ENCODE measurements at places on chromosomes 12 and 14.

- DNase-seq, result peak; percentile 41
Observed at GRCh38 chr14:65206448-65207096, 104.3 kb upstream of the MAX start.

DNA sequence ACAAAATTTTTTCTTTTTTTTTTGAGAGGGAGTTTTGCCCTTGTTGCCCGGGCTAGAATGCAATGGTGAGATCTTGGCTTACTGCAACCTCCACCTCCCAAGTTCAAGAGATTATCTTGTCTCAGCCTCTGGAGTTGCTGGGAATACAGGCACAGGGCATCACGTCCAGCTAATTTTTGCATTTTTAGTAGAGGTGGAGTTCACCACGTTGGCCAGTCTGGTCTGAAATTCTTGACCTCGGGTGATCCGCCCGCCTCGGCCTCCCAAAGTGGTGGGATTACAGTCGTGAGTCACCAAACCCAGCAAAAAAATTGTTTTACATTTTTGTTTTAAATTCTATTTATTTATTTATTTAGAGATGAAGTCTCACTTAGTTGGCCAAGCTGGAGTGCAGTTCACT, 4.7 kb upstream of the SLC2A14 start:
- peak; percentile 39 for DNase-seq

- DNase-seq, result no peak
Observed at GRCh38 chr14:33259764-33260163, 321.1 kb downstream of the NPAS3 start.

GRCh38 chr12:130640901-130641300, 75.2 kb downstream of the RIMBP2 start:
- no peak for DNase-seq

DNA sequence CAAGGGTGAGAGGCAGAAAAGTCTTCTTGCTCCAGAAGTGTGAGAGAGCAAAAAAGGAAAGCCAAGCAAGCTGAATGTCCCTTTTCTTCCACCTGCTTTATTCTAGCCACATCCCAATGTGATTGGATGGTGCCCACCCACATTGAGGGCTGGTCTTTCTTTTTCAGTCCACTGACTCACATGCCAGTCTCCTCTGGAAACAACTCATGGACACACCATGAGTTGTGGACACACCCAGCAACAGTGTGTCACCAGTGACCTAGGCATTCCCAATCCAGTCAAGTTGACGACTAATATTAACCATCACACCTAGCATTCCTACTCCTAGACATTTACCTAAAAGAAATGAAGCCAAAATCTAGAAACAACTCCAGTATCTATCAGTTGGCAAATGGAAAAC, 7.2 kb upstream of the DICER1 start:
- DNase-seq, result no peak

DNA sequence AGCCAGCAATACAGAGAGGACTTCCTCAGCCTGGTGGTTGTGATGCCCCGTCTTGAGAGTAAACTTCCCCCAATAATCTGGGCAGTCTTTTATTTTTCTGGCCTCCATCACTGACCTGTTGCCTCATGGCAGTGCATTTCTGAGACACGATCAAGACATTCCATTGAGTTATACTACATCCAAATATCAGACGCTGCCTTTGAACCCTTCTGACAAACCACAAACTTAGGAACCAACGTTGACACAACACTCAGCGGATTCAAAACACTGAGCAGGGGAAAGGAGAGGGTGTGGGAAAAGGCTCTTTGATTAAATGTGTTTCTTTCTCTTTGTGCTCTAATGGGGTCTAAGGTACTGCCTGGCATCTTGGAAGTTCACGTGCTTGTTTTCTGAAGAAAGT, 100.7 kb upstream of the TBX5 start:
- no peak for DNase-seq

- DNase-seq, result peak; percentile 47
Observed at GRCh38 chr12:6620137-6620884, 13.1 kb upstream of the CHD4 start.

DNA sequence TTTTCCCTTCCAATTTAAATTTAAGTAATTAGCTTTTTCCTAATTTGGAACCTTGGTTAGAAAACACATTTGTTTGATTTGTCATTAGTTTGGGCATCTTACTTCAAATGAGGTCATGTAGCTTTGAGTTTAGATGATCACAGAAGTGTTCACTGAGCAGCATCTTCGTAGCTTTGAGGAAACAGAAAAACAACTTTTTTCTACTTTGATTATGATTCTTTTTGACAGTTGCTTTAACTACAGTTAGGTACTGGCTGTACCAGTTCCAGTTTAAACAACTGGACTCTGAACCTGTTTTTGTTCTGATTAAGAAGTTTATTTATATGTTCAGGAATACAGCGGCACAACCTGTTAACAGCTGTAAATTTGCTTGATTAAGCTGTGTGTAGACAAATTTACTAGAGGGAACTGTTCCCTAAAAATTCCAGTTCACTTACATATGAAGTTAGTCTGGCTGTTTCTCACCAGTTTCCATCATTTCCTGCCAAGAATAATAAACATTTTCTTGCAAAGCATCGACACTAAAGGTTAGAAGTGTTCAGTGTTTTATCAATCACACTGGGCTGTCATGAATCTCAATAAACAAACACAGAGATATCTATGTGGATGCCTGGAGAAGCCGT, 191.9 kb downstream of the RAD51B start:
- DNase-seq, result no peak

- DNase-seq, result no peak
Observed at GRCh38 chr12:112971248-112971647, 7.1 kb upstream of the OAS2 start.

GRCh38 chr14:104981699-104982541, 3.7 kb upstream of the CLBA1 start:
- no peak for DNase-seq

GRCh38 chr12:89160716-89161123, 191.6 kb downstream of the DUSP6 start:
- DNase-seq, result peak; percentile 91

DNA sequence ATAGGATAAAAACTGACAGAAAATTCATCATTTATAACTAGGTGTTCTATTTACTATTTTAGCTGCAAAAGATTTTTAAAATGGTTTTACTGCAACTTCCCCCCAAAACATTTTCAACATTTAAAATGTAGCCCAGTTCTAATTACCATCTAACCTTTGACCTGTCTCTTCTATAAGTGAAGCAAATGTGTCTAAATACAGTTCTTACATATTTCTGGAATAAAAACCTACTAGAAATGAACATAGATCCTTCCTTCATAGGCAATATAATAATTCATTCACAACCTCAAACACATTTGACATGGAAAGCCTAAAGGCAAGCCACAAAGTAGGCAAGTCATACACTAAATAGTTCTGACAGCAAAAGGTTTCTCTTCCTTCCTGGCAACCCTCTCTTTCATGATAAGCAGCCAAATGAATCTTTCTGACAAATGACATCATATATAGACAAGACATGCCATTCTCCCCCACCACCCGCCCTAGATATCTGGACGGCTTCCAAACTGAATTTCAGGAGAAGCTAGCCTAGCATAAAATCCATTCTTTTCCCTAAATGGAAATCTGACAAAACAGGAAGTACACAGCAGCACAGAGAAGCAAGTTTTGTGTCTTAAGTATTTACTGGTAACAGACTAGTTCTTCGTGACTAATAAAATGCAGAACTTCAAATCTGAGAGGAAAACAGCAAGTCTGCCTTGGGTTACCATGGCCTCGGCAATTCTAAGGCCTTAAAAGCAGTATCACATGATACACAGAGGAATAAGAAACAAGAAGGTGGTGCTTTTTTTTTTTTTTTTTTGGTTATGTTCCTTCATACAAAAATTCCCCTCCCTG, 17.2 kb upstream of the ARID4A start:
- DNase-seq, result peak; percentile 99

GRCh38 chr14:50783563-50783962, 47.4 kb downstream of the NIN start:
- DNase-seq, result no peak

GRCh38 chr12:1855241-1855640, 34.9 kb downstream of the LRTM2 start:
- DNase-seq, result peak; percentile 19

DNA sequence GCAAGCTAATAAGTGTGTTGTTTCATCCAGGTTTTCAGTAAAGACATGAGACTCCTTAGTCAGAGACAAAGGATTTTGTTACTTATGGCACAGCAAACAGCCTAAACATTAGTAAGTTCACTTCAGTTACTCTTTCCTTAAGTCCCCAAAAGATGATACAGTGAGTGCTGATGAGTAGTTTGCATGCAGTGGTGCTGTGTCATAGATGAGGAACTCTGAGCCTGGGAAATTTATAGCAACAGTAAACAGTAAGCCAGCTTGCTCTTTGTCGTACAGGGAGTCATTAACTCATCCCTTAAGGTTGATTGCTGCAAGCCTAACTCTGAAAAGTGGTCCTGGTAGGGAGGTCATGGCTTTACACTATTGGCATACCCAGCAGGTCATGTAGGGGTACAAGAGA, 208.6 kb upstream of the OR4E1 start:
- DNase-seq, result peak; percentile 26

DNA sequence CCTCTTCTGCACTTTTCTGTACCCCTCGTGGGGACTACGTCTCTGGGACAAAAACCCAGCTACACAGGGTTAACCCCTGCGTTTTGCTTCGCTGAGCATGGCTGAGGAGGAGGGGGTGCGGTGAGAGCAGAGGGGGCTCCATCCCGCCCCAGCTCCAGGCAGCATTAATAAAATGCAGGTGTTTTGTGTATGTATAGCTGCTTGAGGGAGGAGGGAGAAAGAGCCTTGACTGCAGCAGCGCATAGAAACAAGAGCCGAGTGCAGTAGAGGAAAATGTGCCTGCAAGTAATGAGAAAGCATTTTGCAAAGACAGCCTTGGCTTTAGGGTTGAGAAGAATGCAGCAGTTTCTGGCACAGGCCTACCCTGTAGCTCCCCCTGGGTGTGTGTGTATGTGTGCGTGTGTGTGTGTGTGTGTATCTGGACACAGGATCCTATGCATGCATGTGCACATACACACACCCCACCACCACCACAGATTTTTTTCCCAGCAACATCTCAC, 103.9 kb downstream of the ZFP36L1 start:
- peak; percentile 73 for DNase-seq

GRCh38 chr12:101110866-101111265, 99.2 kb downstream of the SLC5A8 start:
- no peak for DNase-seq

DNA sequence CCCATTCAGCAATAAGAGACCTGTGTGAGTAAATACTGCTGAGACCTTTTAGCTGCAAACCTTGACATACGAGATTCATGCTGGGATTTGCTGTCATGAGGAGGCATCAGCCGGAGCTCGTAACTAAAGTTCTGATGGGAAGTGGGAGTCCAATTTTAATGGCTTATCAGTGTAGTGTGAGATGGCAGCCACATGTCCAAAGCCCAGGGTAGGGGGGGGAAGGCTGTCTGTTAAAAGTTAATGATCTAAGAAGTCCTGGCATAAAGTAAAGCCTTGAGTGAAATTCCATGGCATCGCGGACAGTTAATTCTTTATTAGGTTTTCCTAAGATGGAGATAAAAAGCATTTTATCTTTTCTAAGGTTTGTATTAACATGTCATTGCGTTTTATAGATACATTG, 240.0 kb downstream of the AACS start:
- no peak for DNase-seq

GRCh38 chr14:76846331-76847047, 20.3 kb downstream of the LRRC74A start:
- no peak for DNase-seq

GRCh38 chr12:131124487-131125280, 171.0 kb downstream of the ADGRD1 start:
- DNase-seq, result no peak

DNA sequence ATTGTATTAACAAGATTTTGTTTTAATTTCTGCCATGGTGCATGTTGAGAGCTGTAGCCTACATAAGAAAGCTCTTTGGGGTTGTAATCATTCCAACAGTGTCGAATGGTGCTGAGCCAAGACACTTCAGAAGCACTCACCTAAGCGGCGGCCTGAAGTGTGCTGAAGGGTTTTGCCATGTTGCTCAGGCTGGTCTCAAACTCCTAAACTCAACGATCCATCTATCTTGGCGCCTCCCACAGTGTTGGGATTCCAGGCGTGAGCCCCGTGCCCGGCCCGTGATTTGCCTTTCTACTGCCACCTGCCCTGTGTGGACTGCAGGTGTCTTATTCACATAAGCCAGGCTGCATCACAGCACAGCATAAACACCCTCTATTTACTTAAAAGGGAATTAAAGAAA, 48.9 kb downstream of the AMN start:
- no peak for DNase-seq

DNA sequence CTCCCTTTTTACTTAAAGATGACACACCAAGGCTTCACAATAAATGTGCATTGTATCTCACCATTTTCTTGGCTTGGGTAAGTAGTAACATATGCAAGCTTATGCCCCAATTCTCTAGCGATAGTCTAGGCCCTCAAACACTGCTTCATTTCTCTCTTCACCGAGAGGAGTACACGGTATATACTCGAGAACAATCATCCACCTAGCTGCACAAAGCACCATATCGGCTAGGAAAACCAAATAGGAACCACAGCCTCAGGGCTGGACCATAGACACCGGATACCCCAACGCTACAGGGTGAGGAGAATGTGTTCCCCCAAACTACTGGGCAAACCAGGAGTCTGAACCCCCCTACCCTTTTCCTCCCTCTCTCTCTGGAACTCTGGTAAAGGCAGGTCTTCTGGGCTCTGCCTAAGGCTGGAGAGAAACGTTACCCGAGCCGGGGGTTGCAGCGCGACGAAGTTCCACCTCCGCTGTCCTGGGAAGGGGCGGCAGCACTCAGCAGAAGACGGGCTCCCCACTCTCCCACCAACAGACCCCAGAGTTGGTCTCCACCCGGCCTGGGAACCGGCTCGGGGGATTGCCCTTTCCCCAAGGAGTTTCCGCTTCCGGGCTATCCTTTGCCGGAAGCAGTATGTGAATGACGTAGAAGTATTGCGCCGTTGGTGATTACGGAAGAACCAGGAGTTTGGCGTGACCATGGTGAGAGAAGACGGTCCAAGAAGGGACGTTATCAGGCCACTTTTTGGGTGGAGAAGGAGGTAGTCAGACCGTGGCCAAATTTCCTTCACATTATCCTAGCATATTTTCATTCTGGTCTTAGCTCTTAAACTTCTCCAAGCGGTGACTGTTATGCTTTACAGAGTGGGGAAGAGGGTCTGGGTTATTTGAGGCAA, at the start of the genes AREL1 and FCF1:
AREL1 (minus strand) TSS at position 582 of the 896 bp plus-strand sequence. CDS start 27,465 bp downstream, outside the sequence.
FCF1 (plus strand) TSS at position 646 of the 896 bp plus-strand sequence; CDS start at position 700, 54 bp downstream.
- peak; percentile 91 for DNase-seq

GRCh38 chr12:94240171-94240570, 91.8 kb downstream of the PLXNC1 start:
- DNase-seq, result no peak

DNA sequence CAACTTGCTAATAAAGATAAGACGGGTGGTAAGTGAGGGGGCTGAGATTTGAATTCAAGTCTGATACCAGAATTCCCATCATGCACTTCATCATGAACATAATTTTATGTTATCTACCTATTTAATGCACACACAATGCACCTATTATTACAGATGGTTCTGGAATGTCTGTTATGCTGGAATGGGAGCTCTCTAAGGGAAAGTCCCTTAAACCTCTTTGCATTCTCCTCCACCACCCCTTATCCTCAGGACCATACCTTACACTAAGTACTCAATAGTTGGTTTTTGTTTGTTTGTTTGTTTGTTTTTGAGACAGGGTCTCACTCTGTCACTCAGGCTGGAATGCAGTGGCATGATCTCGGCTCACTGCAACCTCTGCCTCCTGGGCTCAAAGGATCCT, 7.0 kb upstream of the MSI1 start:
- no peak for DNase-seq
